ENCODE measurements at places on chromosomes 3 and 15. TPM values are rescaled to one million over a fixed set of nuclear protein-coding genes. Genes with fewer than 3 reads are reported as not detected.

DNA sequence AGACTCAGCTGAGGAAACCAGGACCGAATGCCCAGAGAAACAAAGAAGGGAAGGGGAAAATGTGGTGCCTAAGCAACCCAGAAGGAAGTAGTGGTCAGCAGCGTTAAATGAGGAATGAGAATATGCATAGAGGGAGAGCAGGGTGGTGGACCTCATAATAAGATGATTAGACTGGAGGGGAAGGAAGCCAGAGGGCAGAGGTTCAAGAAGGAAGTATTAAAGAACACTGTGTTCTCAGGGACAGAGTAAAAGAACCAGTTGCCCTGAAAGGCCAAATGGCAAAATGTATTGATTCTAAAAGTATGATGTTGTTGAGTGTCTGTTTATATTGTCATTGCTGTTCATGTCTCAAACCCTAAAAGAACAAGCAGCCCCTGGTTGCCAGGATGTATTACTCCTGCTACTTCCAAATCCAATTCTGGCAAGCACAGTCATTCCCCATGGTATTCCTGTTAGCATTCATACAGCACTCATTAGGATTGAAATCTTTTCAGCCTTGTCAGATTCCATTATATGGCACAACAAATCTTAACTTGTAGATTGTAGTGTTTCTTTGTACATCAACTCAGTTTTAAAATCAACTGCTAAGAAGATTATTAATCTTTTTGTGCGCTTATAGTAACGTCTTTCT is 23.4 kb downstream of the P2RY1 start:
- DNase-seq: no peak

- DNase-seq: no peak
These were observed 43.5 kb upstream of the AKAP13 start for GRCh38 chr15:85336880-85337279.

- no peak for DNase-seq
These were observed 159.4 kb downstream of the ATP10A start for GRCh38 chr15:25703726-25704125.

GRCh38 chr3:62818347-62818746 is 56.9 kb downstream of the CADPS start:
- DNase-seq: no peak

GAP43 gene
- polyA plus RNA-seq: 5.6 TPM

LOXL1 gene
- polyA plus RNA-seq: 57.9 TPM

LSAMP gene
- polyA plus RNA-seq: 7.9 TPM

AGBL1 gene
- polyA plus RNA-seq: not detected

All from urinary bladder (tissue), 4 donors.